ENCODE measurements at places on chromosomes 3 and 15.

GRCh38 chr15:78932258-78932808 lies 12.5 kb downstream of the CTSH start:
- DNase-seq, result no peak

DNA sequence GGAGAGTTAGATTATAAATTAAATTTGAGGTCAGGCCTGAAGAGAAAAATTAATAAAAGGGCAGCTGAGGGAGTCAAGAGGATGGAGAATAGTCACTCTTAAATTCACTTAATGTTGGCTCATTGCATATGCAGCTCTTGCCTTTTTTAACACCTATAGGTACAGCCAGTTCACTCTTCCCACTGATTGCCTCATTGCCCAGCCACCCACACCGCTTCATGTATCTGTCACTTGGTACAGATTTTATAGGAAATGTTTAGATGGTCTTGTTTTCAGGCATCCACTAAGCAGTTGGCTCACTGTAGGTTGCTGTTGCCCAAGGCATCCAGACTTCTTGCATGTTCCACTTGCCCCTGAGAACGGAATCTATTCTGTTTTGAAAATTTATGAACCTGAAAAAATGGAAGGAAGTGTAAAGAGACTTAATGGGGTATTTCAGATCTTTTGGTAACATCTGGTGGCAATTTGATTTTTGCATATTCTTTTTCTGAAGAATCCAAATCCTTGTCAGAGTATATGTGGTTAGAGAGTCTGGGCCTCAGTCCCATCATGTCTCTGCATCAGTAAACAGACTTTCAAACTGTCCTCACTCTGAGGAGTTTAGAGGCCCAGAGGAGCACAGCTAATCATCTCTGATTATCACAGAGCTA lies 151.9 kb downstream of the RBPMS2 start:
- DNase-seq, result no peak

GRCh38 chr3:44648564-44649229 lies at the start of gene ZNF35:
TSS of gene ZNF35 (plus strand) at chr3:44648732. CDS start at chr3:44651068, 2,336 bp downstream.
- DNase-seq, result peak; percentile 53

DNA sequence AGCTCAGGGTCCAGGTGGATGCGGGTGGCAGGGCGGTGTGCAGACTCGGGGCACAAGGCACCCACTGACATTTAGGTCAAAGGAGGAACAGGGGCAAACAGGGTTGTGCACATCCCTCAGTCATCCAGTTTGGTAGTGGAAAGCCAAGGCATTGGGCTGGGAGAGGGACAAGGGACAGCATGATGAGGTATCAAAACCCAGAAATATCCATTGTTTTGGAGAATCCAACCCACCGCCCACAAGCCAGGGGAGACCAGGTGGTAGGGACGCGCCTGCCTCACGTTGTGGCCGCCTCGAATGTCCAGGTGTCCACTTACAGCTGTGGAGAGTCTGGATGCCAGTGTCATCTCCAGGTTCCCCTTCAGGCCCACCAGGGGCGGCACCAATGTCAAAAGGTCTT lies 33.3 kb downstream of the SLC41A3 start:
- DNase-seq, result no peak

DNA sequence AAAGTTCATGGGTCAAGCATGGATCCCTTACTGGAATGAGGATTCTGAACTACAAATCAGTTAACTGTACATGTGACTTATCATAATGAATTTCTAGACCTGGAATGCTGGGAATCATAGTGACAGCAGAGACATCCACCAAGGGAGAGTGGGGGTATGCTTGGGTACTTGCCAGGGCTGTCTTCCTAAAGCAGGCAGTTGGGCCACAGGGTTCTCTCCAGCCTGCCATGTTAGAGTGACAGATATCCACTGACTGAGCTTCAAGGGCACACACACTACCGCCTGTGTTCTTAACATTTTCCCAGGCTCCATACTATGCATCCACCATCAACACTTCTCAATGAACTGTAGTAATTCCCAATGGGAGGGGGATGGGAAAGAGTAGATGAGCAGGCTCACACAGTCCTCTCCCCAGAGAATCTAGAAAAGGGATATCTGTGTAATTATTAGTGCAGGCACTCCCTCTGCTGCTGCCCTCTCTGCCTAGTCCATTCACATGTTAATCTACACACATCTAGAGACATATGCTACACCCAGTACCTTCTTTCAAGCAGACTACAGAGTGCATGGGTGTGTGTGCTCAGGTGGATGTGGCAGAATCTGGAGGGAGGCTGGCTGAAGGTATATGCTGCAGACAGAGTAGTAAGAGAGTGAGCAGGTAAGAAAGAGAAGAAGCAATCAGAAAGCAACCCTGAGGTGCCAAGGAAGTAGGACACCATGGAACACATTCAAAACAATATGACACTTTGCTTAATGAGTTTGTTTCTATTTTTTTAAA lies 3.7 kb downstream of the FSTL1 start:
- no peak for DNase-seq

GRCh38 chr3:71584394-71585011 lies 975 bp upstream of the FOXP1 start:
- DNase-seq, result peak; percentile 79

GRCh38 chr15:68558318-68559305 lies 20.2 kb upstream of the CORO2B start:
- no peak for DNase-seq

DNA sequence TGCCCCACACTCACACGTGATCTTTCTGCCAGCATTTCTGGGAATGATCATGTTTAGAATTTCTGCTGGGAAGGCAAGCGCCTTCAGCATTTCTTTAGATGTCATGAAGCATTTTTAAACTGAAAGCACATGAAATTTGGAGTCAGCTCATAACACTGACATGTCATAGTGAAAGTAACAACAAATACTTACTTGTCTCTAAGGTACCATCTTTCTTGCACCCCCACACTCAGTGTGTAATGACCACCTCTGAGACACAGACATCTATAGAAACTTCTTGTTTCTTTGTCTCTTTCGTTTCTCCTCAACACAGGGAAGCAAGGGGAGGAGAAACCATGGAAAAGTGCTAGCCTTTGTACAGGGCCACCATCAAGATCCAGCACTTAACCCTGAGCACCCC lies 171.7 kb downstream of the RORA start:
- no peak for DNase-seq

DNA sequence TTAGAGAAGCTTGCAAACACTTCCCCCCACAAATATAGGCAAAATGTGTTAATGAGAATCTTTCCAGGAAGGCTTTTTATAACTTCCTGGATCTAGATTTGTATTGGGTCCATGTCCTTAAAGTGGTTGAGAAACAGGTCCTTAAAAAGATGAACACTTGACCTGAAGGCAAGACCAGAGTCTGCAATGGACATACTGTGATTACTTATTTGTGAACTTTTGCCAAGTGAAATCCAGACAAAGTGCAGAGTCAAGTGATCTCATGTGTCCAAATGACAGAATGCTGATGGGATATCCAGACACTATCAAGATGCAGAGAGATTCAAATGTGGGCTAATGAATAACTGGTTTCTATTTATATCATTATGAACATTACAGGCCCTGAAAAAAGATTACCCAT lies 43.8 kb downstream of the FRMD4B start:
- no peak for DNase-seq

GRCh38 chr15:67064607-67065530 lies 533 bp upstream of the SMAD3 start:
- peak; percentile 65 for DNase-seq

DNA sequence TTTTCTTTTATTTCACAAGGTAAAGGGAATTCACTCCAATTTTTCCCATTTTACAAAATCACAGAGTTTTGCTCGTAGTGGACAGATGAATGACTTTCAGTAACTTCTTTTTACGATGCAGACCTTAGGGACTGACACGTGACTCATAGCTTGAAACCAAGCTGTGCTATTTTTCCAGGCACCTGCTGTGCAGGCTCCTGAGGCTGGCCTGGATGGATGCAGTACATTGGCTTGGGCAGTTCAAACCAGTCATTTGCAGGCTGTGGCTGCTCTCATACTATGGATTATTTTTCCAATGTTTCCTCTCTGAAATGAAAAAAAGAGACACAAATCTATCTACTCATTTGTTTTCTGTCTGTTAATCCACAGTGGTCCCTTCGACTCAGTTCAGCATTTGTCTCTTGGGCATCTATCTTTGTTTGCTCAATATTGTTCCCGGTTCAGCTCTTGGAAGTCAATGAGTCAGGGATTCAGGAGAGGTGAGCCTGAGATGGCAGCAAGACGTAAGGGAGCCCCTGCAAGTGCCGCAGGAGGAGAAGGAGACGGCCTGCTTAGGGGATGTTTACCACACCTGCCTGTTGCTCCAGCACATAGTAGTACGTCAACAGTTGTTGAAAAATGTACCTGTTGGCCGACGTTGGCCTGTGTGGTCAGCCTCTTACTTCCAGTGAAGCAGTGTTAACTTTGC lies 92.8 kb downstream of the SV2B start:
- DNase-seq, result no peak

- no peak for DNase-seq
Observed at GRCh38 chr3:30764281-30764680, 130.2 kb downstream of the GADL1 start.

- no peak for DNase-seq
Observed at GRCh38 chr3:185420762-185421161, 57.8 kb downstream of the MAP3K13 start.

- no peak for DNase-seq
Observed at GRCh38 chr3:143358155-143358792, 238.7 kb downstream of the CHST2 start.

GRCh38 chr3:197216914-197217313 lies 81.5 kb downstream of the DLG1 start:
- no peak for DNase-seq

DNA sequence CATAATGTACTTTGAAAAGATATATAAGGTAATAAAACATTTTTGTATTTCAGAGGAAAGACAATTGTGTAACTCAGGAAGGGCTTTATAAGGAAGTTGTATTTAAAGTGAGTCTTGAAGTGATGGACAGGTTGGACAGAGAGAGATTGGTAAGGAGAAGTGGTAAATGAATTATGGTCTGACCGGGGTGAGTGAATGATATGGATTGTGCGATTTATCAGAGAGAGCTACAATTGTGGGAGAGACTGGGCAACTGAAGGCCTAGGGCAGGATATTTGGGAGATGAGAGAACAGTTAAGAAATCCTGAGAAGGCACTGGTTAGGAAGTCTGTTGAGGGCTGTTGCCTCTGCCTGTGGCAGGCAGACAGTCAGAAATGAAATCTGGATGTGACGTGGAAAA lies 14.8 kb downstream of the IL1RAP start:
- no peak for DNase-seq

DNA sequence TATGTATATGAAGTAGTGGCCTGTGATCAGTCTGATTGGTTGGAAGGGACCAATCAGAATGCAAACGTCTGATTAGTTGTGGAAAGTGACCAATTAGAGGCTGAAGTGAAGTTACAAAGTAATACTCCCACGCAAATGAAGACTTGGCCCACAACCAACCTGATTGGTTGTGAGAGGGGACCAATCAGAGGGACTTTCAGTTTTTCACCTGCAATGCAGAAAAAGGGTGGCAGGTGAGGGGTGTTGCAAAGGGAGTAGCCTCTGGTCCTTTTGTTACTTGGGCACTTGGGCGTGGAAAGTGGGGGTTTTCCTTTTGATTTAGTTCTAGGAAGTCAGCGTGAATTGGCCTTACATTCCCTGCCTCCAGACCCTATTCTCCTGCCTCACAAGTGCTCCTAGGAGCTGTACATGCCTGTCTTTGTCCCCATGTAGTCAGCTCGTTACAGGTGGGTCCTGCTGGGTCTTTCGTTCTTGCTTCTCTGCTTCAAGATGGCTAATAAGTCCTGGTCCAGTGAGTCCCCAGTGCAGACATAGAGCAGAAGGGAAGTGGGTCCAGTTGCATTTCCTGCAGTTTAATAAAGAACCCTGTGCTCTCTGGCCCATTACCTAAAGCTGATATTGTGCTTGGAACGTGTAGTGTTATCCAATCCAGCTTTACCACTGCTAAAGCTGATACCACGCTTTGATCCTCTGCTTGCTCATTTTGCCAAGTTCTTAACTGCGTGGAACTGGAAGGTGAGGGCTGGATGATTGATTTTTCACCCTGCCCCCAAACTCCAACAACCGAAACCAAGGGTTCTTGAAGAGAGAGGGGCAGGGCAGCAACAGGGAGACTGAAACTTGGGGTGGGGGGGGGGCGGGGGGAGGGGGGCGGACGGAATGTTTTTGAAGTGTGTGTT lies 46.0 kb upstream of the CD47 start:
- DNase-seq, result no peak

DNA sequence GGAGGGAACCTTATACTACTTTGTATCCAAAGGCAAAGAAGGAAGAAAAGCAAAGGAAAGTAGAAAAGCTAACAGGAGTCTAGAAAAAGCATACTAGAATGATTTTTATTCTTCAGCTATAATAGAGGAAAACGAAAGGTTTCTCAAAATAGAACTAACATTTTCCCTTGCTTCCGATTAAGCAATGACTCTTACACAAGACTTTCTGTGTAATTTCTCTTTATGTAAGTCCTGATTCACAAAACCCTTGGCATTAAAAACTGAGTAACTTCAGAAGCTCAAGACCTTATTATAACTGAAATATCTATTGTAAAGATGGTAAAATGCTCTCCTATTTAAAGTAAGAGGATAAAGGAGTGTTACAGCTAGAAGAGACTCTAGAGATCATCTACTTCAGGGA lies 97.4 kb downstream of the DTWD1 start:
- no peak for DNase-seq

- no peak for DNase-seq
Observed at GRCh38 chr3:13004376-13004775, 68.9 kb downstream of the IQSEC1 start.

DNA sequence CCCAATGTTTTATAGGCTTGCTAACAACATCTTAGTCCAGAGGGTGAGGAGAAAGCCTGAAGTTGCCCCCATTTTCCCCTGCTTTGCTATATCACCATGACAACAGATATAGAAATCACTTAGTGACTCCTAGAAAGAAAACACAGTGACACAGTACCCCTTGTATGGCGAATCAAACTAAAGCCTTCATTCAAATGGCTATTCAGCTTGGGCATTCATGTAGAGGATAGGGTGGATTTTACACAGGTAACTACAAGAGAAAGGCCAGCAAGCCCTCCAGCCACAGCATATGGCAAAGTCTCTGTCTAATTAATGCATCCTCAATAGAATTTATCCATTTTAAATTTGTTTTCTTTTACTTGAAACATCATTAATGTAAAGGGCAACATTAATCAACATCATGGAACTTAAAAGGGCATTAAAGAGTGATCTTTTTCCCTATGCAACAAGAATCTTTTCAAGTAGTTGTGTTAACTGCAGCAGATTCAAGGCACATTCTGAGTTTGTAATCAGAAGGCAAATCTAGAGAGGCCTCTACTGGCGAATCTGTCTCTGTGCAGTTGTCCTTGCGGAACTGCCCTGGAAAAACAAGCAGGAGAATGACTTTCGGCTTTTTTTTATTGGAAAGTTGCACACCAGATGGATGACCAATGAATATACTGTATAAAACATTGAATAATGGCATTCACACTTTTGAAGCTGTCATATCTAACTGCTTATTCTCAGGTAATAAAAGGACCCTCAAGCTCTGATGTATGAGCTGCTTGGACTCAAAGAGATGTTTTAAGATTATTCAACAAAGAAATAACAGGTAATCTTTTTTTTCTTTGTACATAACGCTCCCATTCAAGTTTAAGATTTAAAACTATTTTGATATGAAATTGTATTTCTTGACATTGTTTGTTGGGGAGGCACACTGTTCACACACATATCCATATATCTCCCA lies 621.7 kb upstream of the AGTR1 start:
- DNase-seq, result no peak

- no peak for DNase-seq
Observed at GRCh38 chr3:13023971-13024764, 49.1 kb downstream of the IQSEC1 start.

GRCh38 chr15:49062900-49063299 lies 16.7 kb upstream of the SECISBP2L start:
- no peak for DNase-seq

GRCh38 chr3:171687581-171687980 lies 122.7 kb downstream of the PLD1 start:
- no peak for DNase-seq

Data from left renal cortex interstitium (tissue), 4 donors.